ENCODE measurements at places on chromosomes 6 and 20.

DNA sequence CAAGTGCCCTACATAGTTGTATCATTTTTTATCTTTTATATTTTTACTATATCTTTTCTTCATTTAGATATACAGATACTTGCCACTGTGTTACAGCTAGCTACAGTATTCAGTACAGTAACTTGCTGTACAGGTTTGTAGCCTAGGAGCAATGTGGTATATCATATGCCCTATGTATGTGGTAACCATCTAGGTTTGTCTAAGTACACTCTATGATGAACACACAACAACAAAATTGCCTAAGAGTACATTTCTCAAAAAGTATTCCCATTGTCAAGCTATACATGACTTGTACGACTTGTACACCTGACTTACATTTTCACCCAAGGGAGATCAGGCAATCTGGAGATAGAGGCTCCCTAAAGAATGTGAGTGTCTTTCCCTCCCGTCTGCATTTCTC lies 8.2 kb downstream of the ELOVL5 start:
- no peak for DNase-seq

- no peak for DNase-seq
Observed at GRCh38 chr6:15480525-15480924, 182.3 kb downstream of the DTNBP1 start.

GRCh38 chr6:26475823-26476729 lies 18.3 kb downstream of the BTN2A1 start:
- DNase-seq, result peak; percentile 30

DNA sequence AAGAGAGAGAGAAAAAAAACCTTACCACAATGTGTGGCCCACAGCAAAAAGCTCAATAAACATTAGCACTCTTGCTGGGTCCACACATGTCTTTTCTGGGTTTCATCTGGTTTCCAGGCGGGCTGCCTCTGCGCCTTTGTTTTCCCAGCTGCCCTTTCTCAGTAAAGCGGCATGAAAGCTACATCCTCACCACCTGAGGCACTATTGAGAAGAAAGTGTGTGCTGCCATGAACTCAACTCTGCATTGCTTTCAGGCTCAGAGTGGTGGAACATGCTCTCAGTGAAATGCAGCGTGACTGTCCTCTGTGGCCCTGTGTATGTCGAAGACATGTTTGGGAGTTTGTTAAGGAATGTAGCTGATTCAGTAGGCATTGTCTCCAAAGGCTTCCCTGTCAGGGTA lies 102.3 kb downstream of the LYRM2 start:
- no peak for DNase-seq

DNA sequence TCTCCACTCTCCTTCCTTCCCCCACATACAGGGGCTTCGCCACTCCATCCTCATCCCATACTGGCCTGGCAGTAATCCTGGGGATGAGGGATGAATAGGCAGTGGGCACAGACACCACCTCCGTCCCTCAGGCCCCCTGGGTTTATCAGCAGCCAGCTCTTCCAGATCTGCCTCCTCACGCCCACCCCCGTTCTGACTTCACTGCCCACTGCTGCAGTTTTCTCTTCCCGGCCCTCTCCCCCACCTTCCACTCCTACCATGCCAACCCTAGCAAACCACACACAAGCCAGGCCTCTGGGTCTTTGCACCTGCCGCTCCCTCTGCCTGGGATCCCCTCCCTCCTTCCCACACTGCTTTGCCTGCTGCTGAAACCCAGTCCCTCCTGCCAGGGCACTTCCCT lies 22.3 kb downstream of the PNPLA1 start:
- no peak for DNase-seq

- no peak for DNase-seq
Observed at GRCh38 chr6:159931112-159931511, 37.8 kb upstream of the IGF2R start.

GRCh38 chr6:117393045-117393444 lies 32.7 kb downstream of the ROS1 start:
- no peak for DNase-seq

GRCh38 chr6:19791267-19791666 lies 45.9 kb upstream of the ID4 start:
- DNase-seq, result no peak

DNA sequence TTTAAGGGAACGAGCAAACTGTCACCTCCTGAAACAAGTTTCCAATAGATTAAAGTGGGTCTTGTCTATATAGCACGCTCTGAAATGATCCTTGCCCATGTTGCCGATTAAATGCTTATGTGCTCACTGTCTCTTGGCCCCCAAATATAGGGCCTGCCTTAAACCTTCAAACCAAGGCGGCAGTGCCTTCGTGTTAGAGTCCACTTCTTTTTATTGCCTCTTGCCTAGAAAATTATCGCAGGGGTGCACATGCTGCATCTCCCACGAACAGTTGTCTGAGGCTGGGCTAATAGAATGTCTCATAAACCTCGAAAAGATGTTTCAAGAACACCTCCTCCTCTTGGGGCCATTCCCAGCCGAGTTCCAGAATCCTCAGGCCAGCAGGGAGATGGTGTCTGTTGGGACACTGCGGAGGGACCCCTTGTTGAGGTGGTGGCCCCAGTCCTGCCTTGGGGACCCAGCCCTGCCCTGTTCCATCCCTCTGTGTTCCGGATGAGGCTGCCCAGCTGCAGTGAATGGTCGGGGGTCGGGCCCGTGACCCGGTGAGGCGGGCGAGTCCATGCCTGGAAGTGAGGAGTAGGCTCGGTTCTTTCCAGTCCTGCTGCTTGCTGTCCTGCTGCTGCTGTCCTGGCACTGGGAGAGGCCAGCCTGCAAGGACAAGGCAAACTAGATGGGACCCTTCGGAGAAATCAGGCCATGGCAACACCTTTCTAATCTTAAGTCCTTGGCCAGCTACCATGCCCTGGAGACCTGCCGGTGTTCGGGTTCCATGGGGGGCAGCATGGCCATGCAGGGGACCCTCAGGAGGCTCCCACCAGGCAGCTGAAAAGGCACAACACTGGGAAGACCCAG lies 34.7 kb upstream of the SLCO4A1 start:
- DNase-seq, result no peak

GRCh38 chr6:44120692-44121443 lies 6.4 kb downstream of the MRPL14 start:
- DNase-seq, result no peak

DNA sequence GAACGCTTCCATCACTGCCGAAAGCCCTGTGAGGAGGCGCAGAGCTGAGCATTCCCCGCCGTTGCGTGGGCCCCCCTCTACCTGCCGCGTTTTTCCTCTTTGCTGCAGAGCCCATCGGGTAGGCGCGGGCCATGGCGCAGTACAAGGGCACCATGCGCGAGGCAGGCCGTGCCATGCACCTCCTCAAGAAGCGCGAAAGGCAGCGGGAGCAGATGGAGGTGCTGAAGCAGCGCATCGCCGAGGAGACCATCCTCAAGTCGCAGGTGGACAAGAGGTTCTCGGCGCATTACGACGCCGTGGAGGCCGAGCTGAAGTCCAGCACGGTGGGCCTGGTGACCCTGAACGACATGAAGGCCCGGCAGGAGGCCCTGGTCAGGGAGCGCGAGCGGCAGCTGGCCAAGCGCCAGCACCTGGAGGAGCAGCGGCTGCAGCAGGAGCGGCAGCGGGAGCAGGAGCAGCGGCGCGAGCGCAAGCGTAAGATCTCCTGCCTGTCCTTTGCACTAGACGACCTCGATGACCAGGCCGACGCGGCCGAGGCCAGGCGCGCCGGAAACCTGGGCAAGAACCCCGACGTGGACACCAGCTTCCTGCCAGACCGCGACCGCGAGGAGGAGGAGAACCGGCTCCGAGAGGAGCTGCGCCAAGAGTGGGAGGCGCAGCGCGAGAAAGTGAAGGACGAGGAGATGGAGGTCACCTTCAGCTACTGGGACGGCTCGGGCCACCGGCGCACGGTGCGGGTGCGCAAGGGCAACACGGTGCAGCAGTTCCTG lies 693 bp downstream of the FAM50B start:
- DNase-seq, result peak; percentile 22

DNA sequence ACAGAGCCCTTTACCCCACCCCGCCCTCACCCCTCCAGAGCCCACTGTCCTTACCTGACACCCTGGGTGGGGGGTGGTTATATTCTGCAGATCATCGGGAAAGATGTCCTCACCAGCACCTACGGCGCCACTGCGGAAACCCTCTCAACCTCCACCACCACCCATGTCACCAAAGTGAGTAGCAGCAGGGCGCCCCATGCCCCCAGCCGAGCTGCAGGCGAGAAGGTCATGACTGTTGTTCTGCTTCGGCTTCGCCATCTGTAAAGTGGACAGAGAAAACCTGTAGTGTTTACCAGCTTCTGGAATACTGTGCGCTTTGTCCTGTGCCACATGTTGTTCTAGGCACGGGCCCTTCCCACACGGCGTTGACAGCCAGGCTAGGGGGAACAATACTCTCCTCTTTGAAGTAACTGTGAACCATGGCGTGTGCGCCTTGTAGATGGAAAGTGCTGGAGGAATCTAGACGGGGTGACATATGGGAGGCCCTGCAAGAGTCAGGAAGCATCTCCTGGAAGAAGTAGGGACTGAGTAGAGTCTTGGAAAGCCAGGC lies 16.5 kb upstream of the AAR2 start:
- DNase-seq, result no peak

DNA sequence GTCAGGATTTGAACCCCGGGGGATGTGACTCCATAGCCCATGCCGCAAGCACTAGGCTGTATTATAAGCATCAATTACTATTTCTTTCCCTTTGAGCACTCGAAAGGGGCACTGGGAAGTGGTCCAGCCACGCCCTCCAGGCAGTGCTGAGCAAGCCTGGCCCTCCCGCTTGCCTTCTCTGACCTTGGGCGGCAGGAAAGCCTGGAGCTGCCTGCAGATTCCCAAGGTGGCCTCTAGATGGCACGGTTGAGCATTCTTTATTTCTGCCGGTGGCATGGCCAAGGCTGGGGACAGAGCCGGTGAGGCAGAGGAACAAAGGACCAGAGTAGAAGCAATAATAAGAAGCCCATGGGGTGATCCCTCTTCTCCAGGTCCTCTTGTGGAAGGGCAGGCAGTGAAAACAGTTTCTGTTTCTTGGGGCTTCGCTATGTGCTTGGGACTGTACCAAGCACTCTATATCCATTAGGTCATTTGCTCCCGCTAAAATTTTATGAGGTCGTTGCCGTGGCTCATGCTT lies 32.0 kb downstream of the ARHGAP40 start:
- DNase-seq, result peak; percentile 74

DNA sequence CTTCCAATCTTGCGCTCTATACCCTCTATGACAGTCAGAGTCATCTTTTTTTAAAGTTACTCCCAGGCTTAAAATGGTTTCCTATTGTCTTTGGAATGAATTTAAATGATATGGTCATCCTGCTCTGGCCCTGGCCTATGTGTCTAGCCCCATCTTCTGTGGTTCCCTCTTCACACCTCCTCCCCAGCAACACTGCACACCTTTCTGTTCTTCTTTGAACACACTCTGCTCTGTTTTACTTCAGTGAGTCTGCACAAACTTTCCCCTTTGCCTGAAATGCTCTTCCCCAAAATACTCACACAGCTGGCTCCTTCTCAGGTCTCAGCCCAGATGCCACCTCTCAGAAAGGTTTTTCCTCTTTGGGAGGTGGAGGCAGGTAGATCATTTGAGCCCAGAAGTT lies 132.7 kb downstream of the FYN start:
- DNase-seq, result no peak

GRCh38 chr6:80197474-80197873 lies 91.0 kb downstream of the BCKDHB start:
- DNase-seq, result peak; percentile 36

- no peak for DNase-seq
Observed at GRCh38 chr6:22024973-22025467, 271.8 kb downstream of the PRL start.

Measured in adipocyte (in vitro differentiated cells).